SJCRH30 (cell line): ENCODE measurements at places on chromosomes 5 and 9.

DNA sequence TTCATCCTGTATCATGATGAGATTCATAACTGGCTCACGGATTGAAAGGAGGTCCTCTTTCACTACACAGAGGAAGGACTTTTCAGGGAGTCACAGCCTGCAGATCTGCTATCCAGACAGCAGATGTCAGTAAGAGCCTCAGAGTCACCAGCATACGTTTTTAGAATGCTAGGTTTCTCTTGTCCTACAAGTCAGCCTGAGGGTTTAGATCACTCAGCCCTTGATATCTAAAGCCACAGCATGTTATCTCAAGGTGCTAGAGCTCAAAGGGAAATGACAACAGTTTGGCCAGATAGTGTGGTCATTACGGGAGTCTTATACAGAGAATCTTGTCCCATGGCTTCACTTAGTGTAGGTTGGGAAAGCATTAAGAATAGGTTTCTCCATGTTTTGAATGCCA is 30.9 kb upstream of the SLC46A2 start:
- peak; percentile 47 for DNase-seq

- no peak for DNase-seq
Measured at GRCh38 chr9:89422151-89422975, 75.5 kb downstream of the SEMA4D start.

DNA sequence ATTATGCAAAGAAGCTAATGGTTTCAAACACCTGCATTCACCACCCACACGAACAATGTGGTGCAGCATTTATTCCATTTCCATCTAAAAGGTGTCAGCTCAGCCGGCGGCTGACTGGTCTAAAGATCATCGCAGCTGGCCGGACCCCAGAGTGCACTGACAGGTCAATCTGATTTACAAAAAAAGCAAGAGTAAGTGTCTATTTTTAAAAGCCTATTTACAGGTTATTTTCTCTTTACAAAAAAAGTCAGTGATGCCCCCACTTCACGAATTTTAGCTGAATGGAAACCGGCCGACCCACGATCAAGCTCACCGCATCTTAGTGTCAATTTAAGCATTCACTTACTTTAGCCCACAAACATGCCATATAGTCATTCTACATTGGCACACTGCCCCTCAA is 58.3 kb downstream of the SEMA4D start:
- DNase-seq, result no peak

GRCh38 chr9:75499812-75500211 is 390.7 kb upstream of the PCSK5 start:
- no peak for DNase-seq

GRCh38 chr5:172079876-172080275 is 73.4 kb upstream of the FBXW11 start:
- no peak for DNase-seq

GRCh38 chr9:18379073-18379811 is 94.7 kb upstream of the ADAMTSL1 start:
- DNase-seq, result peak; percentile 54

DNA sequence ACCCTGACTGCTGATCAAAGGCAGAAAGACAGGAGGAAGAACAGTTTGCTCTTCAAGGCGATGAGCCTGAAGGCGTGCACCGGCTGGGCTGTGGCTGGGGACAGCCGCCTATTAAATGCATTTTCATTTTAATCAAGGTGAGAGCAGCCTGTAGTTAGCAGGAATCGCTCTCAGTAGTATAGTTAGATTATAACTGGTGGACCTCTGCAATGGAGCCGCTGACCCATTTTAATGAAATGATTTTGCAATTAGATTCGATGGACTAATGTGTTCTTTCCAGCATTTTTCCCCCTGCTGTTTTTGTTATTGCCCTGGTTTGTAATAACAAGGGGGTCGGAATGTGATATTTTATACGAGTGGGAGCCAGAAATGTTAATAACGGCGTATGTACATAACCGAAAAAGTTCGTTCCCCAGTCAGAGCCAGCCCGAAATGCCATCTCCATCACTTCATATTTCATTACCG is 185.9 kb upstream of the PANK3 start:
- DNase-seq, result no peak

DNA sequence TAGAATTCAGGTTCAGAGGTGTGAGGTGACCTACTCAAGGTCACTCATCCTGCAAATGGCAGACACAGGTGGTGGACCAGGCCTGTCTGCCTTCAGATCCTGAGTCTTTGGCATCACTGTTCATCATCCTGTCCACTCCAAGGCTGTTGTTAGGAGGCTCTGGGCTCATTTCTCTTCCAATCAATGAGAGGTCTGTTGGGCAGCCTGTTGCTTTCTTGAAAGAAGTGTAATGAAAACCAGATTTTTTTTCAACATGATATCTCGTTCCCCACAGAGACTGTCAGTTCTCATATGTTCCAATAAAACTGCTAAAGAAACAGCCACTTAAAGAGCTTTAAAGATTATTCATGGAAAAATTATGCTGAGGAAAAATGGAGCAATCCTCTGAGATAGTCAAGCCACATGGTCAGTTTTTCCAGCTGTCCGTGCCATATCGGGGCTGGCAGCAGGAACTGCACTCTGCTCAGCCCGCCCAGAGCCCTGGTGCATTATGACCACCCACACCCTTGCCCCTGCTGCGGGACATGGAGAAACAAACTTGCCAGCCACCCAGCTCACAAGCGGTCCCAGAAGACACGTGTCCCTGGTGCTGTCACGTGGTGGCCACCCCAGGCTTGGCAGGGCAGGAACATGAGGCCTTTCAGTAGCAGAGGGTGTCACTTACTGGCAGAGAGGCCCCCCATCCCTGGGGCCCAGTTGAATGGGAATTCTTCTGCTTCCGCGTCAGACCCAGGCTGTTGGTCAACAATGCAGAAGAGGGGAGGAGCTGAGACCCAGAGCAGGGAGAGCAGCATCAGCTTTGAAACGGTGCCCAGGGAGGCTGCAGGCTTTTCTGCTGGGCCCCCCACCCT is 63.7 kb upstream of the ANGPTL2 start:
- DNase-seq, result peak; percentile 80
